ENCODE measurements at places on chromosomes 4 and X. TPM values are rescaled to one million over a fixed set of nuclear protein-coding genes. Genes with fewer than 3 reads are reported as not detected.

The DGAT2L6 gene
- not detected for total RNA-seq

The CCDC110 gene
- total RNA-seq: 0.14 TPM

The ETDB gene
- total RNA-seq: not detected

The USP17L15 gene
- not detected for total RNA-seq

The TEX13C gene
- not detected for total RNA-seq

The KLKB1 gene
- total RNA-seq: 0.49 TPM

DNA sequence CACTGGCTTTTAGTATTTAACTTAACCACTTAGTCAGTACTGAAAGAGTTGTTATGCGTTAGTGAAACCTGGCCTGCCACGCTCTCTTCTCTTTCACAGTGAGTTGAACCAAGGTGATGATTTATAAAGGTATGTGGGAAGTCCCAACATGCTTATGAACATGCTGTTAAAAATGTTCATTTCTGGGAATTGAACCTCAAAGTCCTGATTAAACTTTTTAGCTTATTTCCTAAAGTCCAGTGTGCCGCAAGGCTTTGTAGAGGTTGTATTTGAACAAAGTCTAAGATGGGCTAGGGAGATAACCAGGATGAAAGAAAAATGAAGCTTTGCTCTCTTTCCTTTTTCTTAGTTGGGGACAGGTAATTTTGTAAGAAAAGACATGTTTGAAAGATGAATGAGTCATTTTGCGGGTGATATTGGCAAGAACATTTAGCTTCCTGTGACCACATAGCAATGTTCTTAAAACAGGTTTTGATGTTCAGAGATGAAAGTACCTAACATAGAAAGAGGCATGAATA lies 270.3 kb downstream of the DTHD1 start:
- no peak for DNase-seq

- DNase-seq: no peak
These were observed 1248.5 kb upstream of the TENM3 start for GRCh38 chr4:180994722-180995121.

DNA sequence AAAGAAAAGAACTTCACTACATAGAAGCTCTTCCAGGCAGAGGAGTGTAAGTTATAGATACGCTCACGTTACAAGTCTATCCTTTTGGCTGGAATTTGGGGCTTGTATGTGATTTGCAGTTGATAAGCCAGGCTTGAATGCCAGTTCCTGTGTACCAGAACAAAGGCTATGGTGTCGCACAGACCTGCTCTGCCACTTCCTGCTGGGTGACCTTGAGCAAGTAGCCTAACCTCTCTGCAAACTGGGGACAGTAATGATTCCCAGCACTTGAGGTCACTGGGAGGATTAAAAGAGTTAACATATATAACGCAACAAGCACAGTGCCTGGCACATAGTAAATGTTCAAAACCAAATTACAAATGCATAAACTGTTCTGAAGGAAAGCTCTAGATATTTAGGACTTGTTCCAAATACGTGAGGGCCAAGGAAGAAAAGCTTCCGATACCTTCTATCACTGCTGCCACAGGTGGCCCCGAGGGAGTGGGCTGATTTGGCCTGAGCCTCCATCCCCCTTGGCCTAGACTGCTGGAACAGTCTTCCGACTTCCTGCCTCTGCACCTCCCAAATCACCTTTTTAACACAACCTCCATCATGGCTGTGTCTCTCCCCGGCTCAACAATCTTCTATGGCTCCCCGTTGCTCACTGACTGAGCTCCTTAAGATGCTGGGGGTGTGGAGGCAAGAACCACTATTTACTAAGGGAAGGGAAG lies 1.3 kb upstream of the SOWAHD start:
- no peak for DNase-seq

- no peak for DNase-seq
These were observed 23.8 kb downstream of the CTSO start for GRCh38 chr4:155929833-155930232.

GRCh38 chr4:93879919-93880318 lies 51.4 kb downstream of the ATOH1 start:
- DNase-seq: no peak

- DNase-seq: no peak
These were observed 89.1 kb downstream of the RAPGEF2 start for GRCh38 chr4:159191989-159192388.

DNA sequence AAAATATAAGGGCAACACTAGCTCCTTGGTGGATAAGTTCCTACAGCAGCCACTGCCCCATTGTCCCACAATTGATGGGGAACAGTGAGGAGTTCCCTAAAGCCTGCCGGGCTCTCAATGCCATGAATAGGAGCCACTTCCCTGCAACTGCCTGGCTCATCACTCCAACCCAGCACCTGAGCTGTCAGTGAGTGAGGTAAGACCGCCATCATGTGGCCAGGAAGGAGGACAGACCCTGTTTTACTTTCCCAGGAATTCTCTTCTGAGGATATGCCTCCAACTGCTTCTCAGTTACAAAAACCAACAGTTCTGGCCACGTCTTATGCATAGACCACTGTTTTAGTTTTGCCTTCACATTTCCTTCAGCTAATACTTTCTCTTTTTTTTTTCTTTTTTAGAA lies 45.5 kb downstream of the SRPX start:
- DNase-seq: peak; percentile 2

DNA sequence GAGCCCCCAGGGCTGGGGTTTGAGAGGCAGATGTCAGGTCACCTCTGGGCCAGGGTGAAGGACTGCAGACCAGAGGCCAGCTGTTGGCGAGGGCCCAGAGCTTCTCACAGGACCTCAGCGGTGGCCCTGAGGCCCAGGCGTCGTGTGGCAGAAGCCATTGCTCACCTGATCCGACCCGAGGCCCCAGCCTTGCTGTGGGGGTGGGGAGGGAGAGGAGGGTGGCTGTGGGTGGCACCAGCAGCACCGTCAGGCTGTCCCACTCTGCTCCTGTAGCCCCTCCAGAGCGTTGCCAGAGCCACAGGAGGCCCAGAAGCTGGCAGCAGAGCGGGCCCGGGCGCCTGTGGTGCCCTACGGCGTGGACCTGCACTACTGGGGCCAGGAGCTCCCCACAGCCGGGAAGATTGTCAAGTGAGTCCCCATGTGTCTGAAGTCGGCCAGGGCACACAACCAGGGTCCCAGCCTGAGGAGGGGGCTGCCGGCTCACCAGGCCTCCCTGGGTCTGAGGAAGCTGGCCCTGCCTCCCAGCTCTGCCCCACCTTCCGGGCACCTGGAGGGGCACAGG lies 28.8 kb downstream of the UVSSA start:
- no peak for DNase-seq

- DNase-seq: no peak
These were observed 7.9 kb downstream of the TBX22 start for GRCh38 chrX:80022363-80023031.

DNA sequence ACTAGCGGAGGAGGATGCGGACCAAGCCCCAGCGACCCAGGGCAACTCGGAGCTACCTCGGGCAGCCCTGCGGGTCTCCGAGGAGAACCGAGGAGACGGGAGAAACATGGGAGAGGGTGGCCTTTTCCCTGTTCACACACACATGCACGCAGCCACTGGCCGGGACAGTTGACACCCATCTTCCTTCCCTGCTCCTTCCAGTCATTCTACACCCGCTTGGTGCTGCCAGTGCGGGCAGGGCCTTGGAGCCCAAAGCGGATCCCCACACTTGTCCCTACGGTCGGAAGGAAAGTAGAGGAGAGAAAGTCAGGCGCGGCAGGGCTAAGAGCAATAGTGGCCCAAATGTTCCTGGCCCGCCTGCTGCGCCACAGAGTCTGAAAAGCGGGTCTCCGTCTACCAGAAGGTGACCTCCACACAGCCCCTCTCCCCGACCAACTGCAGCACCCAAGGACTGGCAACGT lies 1.1 kb upstream of the PPP3CA start:
- DNase-seq: no peak

GRCh38 chr4:11467931-11468330 lies 39.2 kb upstream of the HS3ST1 start:
- DNase-seq: no peak

DNA sequence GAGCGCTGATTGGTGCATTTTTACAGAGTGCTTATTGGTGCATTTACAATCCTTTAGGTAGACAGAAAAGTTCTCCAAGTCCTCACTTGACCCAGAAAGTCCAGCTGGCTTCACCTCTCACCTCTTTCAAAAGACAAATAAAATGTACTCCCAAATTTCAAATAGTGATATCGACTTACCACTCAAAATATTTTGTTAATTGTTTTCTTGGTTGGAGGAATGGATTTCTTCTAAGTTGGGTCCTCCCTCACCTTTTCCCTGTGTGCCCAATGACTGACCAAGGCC lies 338.4 kb upstream of the KLF3 start:
- DNase-seq: no peak

DNA sequence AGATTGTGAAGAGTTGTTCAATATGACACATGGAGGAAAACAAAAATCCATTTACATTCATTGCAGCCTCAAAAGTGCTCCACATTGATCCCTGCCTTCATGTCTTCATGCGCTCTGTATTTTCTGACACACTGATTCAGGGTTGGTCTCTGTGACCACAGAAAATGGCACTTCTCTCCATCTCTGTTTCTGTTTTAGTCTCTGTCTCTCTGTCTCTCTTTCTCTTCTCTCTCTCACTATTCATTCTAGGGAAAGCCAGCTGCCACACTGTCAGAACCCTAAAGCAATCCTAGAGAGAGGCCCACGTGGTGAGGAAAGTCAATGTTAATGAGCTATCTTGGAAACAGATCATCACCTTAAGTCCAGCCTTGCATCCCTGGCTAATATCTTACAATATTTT lies 2238.4 kb downstream of the PCDH7 start:
- no peak for DNase-seq

GRCh38 chrX:73447311-73447794 lies 500 bp downstream of the CDX4 start:
- no peak for DNase-seq

DNA sequence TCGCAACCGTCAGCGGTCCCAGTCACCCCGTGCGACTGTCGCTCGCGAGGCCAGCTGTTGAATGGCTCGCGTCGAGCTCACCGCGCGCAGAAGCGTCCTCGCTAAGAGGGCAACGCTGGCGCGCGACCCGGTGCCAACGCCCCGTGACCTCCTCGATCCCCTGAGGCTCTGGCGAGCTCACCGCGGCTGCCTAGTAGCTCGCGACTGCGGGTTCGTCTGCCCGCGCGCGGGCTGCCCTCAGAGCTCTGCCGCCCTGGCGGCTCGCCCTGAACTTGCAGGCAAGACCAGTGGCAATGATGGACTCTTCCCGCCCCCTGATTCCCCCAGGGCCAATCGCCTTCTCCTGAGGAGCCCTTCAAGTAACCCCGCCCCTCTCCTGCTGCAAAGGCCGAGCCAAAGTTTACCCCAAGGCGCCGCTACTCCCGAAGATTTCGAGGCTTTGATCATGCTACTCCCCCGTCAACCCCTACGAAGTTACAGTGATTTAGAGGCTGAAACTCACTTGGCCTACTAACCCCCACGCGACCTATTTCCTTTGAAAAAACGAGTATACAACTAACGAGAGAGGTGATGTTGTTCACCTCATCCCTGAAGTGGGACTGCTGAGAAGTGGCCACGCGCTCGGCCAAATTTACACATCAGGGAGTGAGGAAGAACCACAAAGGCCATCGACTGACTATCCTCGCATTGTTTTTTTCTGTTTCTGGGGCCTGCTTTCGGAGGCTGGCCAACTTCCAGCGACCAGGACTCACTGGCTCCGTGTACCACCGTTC lies 37.5 kb downstream of the PGRMC1 start:
- DNase-seq: no peak

- DNase-seq: no peak
These were observed 68.3 kb downstream of the AFAP1 start for GRCh38 chr4:7871356-7871755.

- DNase-seq: no peak
These were observed 149.2 kb upstream of the TEX13C start for GRCh38 chrX:125170459-125170858.

DNA sequence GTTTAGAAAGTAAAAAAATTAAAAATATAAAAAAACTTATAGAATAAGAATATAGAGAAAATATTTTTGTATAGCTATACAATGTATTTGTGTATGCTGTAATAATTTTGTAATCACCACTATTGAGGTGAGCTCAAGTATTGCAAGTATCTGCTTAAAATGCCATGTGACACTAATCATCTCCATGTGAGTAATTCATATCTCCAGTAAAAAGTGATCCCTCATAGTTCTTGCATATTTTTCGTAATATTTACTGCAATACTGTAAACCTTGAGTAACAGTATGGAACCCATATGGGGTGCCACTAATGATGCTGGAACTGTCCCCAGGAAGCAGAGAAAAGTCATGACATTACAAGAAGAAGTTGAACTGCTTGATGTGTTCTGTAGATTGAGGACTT lies 43.2 kb upstream of the HUWE1 start:
- no peak for DNase-seq

DNA sequence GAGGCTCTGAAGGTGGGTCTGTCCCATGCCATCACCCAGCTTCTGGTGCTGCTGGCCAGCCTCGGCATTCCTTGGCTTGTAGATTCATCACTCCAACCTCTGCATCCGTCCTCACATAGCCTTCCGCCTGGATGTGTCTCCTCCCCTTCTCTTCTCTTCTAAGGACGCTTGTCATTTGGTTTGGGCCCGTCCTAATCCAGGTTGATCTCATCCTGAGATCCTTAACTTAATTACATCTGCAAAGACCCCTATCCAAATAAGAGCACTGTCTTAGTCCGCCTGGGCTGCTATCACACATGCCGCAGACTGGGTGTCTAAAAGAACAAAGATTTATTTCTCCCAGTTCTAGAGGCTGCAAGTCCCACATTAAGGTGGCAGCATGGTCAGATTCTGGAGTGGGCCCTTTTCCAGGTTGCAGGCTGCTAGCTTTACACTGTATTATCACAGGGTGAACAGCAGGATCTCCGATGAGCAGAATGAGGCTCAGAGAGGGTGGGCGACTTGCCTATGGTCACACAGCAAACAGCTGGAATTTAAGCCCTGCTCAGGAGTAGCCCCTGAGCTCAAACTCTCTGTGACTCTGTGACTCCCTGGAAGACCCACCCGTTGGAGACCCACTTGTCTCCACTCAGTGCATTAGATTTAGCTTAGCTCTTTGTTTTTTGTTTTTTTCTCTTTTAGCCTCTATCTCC lies 113.1 kb downstream of the STK32B start:
- DNase-seq: no peak

DNA sequence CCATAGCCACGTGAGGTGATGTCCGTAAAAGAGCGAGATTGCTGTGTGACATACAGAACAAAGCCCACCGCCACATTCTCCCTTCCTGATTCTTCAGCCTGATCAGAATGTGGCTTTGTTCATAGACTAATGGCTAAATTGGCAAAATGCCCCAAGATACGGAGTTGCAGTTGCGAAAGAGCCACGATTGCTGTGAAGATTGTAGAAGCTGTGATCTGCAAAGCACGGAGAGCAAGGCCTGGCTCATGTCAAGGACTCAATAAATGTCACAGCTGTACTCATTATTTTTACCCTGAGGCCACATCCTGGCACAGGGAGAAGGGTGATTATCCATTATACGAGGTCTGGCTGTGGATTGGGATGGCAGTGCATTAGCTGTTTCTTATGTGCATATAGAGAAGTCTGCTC lies 34.2 kb downstream of the ARSD start:
- DNase-seq: no peak

DNA sequence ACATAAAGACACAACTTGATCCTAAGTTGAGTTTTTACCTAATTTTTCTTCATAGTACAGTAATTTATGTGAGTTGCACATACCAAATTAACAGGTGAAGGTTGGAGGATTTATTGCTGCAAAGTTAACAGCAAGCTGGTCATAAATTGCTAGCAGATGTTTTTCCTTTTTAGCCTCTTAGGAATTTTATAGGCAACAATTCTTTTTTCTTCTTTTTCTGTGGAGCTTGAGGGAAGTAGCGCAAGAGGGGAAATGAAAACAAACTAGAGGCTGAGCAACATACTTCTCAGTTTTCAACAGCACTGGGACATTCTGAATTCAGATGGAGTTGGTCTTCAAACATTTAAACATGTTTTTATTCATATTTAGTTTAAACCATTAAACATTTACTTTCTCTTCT lies 63.7 kb upstream of the TLR2 start:
- DNase-seq: no peak

- DNase-seq: no peak
These were observed 202.0 kb downstream of the SMIM20 start for GRCh38 chr4:26116057-26116456.
